ENCODE measurements at places on chromosomes 5 and 9.
A peak's percentile ranks its signal among the peaks of the same experiment; 100 is the strongest.

GRCh38 chr5:95617057-95617456 is 2.8 kb upstream of the GPR150 start:
- no peak for DNase-seq

DNA sequence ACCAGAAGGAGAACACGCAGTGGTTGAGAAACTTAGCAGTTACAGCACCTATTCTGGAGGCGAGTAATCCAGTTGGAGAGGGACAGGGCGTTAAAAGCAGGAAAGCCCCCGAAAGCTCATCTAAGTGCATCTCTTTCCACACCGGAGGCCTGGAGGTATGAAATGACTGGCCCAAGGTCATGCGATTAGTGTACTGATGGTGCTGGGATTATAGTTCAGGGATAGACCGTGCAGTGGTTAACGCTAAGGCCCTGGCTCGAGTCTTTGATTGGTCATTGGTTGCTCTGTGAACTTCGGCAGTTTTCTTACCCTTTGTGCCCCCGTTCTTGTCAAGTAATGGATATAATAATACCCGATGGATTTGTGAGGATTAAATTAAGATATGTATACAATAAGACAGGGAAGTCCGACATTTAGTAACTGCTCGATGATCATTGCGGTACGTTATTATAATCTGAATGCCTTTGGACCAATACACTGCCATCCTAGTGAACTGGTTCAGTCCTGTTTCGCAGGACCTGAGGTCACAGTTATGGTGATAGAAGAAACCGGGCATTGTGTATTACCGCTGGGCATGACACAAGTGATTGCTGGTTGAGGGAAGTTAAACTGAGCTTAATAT is 960 bp downstream of the CANX start:
- DNase-seq: peak; percentile 66

DNA sequence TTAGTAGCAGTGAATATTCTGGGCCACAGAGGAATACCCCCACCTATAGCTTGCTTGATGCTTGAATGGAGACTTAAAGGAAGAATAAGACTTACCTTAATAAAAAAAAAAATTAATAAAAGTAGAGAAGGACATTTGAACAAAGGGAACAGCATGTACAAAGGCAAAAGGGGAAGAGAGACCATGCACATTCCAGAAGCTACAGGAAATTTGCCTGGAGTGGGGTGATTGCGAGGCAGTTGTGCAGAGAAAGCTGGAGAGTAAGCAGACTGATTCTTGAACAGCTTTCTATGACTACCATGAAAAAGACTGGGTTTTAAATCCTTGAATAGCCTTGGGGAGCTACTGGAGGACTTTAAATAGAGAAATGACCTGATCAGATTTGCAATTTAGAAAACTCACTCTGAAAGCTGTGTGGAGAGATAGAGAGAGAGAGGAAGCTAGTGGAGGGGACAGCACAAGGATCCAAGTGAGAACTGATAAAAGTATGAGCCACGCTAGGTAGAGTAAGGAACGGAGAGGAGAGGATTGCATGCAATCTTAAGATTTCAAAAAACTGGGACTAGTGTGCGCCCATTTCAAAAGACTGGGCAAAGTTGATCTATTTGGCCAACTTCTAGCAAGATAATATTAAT is 12.5 kb upstream of the SSBP2 start:
- no peak for DNase-seq

- DNase-seq: no peak
These were observed 144.7 kb upstream of the IER5L start for GRCh38 chr9:129322641-129323375.

DNA sequence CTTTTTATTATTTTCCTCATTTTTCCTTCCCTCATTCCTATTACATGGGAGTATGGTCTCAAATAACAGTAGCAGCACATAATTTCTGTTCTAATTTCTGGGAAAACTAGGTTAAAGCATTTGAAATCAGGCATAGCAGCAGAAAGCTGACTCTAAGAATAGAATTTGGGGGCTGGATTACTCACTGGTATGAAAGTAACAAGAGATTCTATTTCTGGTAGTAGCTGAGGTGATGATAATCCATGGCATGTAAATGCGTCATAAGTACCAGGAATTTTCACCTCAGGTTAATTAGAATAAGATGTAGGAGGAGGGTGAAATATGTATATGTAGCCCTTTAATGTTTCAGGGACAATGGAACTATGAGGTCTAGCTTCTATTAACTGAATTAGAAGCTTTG is 662.0 kb downstream of the PTPRD start:
- DNase-seq: no peak

- DNase-seq: no peak
These were observed 1710.1 kb upstream of the CDH9 start for GRCh38 chr5:28748446-28748845.

DNA sequence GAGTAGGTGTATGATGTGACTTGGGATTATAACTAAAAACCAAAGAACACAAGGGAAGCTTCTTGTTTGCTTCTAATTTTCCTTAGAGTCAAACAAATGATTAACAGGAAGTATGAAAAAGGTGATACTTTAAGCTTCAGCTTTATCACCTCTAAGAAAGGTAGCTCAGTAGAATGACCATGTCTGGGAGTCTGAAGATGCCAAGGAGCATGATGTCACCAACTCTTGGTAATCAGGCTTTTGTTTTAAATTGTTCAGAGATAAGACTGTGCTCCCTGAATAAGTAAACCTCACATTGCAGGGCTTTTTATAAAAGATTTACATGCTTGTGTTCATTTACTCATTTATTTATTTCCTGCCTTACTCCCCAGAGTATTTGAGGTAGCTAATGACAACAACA is 169.9 kb downstream of the FER start:
- peak; percentile 4 for DNase-seq

DNA sequence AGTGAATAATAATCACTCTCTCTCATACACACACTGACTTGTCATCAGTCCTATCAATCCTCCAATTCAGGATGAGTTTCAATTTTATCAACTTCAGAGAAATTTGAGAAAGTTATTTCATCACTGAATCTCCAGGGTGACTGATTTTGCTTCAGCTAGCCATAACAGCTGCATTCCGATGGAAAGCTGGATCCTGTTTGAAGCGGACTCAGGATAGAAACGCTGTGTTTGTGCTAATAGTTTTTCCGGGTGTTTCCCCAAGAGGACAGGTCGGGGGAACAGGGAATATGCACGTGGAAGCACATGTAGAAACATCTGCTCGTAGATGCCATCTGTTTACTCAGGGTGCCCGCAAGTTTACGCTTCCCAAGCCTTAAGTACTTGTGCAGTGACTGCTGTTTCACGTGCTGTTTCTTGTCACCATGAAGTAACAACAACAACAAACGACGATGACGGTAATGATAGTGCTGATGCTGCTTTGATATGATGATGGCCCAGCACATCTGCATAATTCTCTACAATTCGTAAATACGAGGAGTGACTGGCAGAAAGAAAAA is 263.7 kb upstream of the DAPK1 start:
- no peak for DNase-seq

DNA sequence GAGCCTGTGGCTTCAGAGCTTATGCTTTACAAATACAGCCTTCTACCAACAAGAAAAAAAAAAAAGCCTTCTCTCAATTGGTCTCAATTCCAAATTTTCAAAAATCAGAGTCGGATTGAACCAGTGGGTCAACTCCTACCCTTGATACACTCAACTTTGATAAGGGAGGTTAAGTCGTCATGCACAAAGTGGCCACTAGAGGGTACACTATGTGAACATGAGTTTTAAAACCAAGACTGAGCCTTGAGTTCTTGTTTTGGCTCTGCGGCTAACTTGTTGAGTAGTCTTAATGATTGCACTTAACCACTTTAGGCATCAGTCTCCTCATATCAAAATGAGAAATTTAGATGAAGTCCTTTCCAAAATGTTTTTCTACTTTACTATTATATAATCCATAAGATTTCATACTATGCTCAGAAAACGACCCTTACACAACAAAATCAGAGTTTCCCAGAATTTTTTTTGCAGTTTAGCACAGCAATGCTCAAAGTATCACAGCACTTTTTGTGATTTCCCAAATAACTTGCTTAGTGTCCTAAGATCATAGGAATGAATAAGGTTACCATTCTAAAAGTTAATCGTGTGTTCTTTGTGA is 92.9 kb upstream of the MTAP start:
- DNase-seq: peak; percentile 65

- no peak for DNase-seq
These were observed 753 bp upstream of the NR5A1 start for GRCh38 chr9:124507880-124508423.

GRCh38 chr9:24899463-24899862 is 353.8 kb upstream of the IZUMO3 start:
- DNase-seq: no peak

DNA sequence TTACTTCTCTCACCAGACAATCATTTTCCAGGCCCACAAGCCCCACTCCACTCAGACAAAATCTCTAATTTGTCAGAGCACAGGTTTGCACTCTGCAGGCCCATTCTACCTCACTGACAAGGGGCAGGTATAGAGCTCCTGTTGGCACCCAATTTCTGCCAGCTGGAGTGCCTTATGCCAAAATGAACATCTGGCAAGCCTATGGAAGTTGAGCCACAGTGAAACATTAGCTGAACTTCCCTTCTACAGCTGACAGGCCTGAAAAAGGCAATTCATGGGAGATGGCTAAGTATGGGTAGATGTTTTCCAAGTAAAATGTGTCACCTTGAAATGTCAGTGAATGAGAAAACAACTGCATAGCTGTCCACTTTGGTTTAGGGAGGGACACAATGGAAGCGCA is 87.0 kb downstream of the SPOCK1 start:
- DNase-seq: no peak

- no peak for DNase-seq
These were observed 10.4 kb downstream of the ISOC1 start for GRCh38 chr5:129104915-129105455.

GRCh38 chr9:126974594-126974993 is 60.0 kb downstream of the RALGPS1 start:
- no peak for DNase-seq

DNA sequence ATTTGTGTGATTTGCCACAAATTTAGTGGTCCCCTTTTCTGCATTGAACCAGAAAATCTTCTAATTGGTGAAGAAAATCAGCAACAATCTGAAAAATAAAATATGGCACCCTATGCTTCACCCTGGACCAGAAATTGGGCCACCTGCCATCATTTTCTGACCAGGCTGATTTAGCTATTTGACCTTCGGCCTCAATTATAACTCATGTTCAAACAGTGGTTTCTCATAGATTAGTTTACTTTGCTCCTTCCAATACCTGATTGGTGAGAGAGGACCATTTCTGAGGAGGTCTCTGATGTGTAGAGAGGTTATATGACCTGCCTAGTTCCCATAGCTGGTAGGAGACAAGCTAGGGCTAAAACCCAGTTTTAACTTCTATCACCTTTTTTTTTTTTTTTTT is 59.0 kb downstream of the PTTG1 start:
- DNase-seq: no peak

DNA sequence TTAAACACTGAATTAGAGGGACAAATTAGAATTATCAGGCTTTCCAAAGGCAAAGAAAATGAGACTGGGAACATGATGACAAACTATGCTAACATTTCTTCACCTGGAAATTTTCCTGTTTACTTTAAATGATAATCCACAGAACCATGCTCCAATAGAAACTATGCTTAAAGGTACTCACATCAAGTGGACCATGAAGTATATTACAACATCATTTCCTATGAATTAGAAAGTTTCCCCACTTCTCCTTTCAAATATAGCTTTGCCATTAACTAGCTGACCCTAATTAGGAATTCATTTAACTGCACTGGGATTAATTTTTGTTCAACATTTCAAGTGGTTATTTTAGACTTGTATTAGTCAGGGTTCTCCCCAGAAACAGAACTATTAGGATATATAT is 81.4 kb downstream of the DTWD2 start:
- DNase-seq: no peak

DNA sequence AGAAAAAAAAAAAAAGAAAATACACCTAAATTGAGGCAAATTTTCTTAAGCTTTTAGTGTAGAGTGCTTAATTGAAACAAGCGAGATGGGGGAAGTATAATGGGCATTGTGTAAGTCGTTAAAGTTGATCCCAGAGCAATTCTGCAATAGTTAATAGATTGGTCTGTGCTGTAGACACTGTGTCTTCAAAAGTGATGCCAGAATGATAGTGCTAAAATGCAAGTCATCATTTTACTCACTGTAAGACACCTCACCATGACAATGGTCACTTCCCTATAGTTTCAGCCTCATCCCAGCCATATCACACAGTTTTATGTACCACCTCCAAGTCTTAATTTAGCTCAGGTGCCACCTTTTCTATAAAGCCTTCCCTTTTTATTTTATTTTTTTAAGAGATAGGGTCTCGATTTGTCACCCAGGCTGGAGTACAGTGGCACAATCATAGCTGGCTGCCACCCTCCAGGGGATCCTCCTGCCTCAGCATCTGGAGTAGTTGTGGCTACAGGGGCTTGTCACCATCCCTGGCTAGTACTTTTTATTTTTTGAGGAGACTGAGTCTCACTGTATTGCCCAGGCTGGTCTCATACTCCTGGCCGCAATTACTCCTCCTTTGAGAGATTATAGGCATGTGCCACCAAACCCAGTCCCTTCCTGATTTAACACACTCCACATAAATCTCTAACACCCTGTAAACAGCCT is 6.2 kb downstream of the COX7C start:
- no peak for DNase-seq

DNA sequence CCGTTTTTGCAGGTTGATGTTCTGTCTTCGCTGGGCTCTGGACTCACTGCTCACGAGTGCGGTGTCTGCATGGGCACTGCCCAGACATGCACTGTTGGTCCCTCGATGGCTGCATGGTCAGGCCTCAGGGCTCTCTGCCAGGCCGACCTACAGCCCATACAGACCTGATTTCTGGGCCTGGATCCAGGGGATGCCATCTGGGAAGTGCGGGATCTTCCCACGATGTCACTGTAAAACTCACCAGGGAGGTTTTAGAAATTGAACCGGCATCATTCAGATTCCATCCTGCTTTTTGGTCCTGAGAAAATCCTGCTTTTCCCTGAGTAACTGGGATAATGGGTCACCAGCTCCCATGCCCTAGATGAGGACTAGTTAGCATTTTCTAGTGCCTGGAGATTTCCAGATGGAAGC is 9.1 kb downstream of the S1PR3 start:
- no peak for DNase-seq

DNA sequence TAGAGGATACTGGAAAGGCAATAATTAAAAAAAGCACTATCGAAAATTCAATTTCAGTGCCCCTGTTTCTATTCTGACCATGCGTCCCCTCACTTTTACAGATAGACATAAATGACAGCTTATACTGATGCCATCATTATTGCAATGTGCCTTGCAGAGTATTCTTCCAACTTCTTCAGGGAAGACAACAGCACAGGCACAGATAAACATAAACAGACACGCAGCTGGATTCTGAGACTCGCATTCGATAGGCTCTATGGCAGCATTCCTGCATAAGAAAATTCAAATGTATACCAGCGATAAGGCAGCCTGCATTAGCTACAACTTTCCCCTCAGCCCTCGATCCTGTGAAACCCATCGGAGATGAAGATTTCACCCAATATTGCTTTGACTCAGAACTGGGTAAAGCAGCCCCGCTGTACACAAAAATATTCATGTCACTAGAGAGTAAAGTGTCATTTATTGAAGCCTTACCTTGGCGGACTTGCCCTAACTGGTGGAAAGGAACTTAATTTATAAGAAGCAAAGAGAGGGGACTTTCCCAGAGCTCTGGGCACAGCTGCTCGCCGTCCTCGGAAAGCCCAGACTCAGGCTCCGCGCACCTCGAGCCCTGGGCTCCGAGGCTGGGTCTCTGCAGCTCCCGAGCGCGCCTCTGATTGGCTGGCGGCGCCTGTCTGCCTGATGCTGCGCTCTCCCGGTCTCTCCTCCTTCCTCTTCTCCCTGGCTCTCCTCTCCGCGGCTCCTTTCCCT is at the start of gene CDH18:
TSS of gene CDH18 (minus strand) at position 589 of the 750 bp plus-strand sequence. CDS start 149,214 bp downstream, outside the sequence.
- peak; percentile 26 for DNase-seq
